ENCODE measurements at places on chromosomes 16 and 17. TPM values are rescaled to one million over a fixed set of nuclear protein-coding genes. Genes with fewer than 3 reads are reported as not detected.

- no peak for DNase-seq
Measured at GRCh38 chr17:72853440-72854415, 238.8 kb downstream of the SLC39A11 start.

DNA sequence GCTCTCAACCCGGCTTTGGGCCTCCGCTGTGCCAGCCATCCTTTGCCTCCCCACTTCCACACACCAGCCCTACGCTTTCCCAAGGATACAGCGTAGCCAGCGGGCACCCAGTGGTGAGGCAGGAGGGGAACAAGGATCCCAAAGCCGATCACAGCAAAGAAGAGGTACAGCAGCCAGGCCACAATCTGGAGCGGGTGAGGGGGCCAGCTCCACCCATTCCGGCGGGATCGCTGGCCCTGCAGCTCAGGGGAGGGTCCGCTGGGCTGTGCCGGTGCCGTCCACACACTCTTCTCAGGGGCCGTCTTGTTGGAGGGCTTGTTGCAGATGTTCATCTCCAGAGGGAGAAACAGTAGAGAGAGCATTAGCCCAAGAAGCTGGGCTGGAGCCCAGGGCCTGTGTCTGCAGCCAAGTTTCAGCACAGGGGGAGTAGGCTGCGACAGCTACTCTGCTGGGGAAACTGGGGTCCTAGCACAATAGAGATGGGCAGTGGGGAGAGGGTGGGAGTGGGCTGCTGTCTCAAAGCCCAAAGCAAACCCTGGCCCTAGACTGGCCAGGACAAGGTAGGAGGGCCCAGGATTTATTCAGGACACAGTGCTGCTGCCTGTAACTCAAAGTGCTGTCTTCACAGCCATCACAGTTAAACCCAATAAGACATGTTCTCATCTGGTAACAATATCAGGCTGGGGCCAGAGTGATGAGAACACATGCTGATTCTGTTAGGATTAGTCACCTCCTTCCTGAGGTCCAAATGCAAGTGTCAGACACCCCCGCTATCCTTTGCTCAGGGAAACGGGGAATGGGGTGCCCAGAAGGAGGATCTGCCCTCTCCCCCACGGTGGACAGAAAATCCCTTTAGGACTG is 9.9 kb downstream of the ZDHHC1 start:
- peak; percentile 80 for DNase-seq

Gene KRTAP4-5
- total RNA-seq: not detected

Gene PDE6G
- total RNA-seq: not detected

- no peak for DNase-seq
Measured at GRCh38 chr16:88886420-88886844, 20.0 kb upstream of the PABPN1L start.

DNA sequence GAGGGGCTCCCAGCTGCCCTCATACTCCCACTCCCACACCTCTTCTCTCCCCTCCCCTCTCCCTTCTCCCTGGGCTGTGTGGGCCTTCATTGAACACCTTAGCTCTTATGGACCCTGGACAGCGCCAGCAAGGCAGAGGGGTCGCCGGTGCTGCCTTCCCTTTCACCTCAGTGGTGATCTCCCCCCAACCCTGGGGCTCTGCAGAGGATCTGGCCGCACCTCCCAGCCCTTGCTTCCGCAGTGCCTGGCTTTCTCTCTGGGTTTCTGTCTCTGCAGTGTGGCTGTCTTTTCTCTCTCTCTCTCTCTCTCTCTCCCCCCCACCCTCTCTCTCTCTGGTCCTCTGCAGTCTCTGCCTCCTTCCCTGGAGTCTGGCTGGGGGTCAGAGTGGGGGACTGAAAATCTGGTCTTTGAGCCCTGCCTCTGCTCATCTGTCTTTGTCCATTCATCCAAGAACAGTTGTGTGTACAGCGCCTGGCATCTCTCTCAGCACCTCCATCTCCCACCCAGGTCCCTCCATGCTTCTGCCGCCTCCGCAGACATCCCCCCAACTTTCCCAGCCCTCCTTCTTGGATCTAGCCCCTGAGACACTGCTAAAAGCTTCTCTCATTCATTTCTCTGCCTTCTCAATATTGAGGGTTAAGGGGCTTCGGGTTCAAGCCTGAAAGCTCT is 1.1 kb downstream of the SEZ6L2 start:
- no peak for DNase-seq

DNA sequence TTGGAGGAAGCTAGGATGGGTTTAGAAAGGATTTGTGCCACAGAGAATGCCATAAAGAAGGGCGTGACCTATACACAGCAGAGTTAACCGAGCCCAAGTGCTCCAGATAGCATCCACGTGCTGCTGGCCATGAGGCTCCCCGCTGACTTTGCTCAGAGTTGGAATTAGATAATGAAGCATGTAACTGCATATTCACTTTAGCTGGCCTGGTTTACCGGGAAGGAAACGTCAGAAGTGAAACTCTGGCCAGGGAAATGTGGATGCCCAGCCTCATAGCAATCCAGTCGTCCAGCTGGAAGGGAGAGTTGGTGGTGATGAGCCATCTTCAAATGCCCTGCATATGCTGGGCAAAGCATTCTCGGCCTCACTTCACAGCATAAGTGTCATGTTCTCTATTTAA is 6.1 kb downstream of the KRT35 start:
- no peak for DNase-seq

- DNase-seq: no peak
Measured at GRCh38 chr17:80702315-80703141, 157.9 kb downstream of the RPTOR start.

DNA sequence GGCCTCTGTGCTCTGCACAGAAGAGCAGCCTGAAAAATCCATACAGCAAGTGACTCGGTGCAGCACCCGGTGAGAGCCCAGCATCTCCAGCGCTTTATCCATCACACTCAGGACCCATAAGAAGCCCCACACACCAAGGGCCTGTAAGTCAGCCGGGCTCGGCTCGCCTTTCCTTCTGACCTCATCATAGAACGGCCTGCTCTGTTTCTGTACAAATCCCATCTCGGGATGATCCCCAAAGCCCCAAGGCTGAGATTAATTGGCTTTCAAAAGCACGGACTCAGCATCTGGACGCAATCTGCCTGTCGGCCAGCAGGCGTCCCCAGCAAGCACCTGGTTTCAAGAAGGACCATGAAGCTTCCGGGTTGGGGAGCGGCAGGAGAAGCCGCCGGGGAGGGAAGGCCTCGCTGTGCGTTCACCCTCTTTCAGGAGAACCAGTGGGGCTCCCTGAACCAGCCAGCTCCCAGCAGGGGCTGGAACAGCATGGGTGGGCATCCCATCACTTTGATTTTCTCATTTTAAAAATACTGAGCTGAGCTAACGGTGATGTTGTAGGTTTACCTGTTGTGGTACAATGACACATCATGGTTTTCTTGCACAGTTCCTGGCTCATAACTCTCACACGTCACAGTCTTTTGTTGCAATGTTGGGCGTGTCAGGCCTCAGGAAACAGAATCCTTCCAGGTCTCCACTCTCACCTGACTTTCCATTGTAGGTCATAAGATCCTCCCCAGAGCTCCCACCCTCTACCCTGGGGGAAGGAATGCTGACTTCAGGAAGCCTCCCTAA is 6.7 kb downstream of the CCDC57 start:
- DNase-seq: peak; percentile 93

DNA sequence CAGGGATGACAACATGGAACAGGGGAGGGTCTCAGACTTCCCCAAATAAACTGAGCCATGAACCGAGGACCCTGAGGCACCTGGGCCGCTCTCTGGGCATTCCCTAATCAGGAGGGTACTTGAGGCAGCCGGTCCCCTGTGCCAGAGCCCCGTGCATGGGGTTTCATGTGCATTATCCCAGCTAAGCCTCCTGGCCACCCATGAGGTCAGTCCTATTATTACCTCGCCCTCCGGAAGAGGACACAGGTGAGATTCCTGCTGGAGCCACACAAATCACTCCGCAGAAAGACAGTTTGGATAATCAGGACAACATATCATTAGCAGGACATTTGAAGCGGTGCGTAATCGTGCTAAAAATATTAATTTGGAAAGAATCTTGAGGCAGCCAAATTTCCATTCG is 274.0 kb downstream of the PARN start:
- no peak for DNase-seq

Gene KAT7
- 34.9 TPM for total RNA-seq

Gene KRT17
- total RNA-seq: 1.2 TPM

Gene PMFBP1
- total RNA-seq: 0.33 TPM

Gene TSR3
- 106 TPM for total RNA-seq

Gene DERL2
- 14.3 TPM for total RNA-seq

- DNase-seq: no peak
Measured at GRCh38 chr17:68943123-68943811, 11.9 kb downstream of the ABCA8 start.

- DNase-seq: no peak
Measured at GRCh38 chr16:77090062-77090461, 100.9 kb upstream of the MON1B start.

- DNase-seq: no peak
Measured at GRCh38 chr17:29677824-29678223, 55.1 kb upstream of the CORO6 start.

Gene NTN1
- 17.2 TPM for total RNA-seq

Gene CRYBA1
- not detected for total RNA-seq

DNA sequence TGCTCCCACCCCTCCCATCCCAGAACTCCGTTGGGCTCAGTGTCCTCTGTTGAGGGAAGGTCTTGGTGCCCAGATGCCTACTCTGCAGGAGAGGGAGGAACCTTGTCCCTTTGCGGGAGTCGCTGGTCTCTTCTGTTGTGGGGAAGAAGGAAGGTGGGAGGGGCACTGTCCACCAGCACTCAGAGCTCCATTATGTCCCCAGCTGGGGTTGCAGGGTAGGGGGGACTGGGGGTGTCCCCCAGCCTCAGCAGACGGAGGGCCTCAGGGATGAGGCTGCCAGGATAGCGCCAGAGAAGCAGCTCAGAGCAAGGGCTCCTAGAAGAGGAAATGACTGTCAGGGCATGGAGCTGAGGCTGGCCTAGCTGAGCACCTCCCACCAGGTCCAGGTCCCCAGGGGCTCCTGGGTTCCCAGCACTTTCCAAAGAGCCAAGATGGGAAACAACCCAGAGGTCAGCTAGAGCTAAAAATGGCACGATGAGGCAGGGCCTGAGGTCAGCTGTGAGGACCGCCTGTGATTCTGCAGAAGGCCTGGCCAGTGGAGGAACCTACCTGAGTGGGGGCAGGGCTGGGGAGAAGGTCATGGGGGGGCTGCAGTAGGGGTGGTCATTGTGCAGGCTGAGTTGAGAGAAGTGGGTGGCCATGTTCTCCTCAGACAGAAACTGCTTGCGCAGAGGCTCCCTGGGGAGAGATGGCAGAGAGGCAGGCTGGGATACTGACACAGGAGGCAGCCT is 893 bp downstream of the HCFC1R1 start:
- no peak for DNase-seq

GRCh38 chr16:68375801-68376536 is 65.2 kb downstream of the PRMT7 start:
- DNase-seq: no peak

DNA sequence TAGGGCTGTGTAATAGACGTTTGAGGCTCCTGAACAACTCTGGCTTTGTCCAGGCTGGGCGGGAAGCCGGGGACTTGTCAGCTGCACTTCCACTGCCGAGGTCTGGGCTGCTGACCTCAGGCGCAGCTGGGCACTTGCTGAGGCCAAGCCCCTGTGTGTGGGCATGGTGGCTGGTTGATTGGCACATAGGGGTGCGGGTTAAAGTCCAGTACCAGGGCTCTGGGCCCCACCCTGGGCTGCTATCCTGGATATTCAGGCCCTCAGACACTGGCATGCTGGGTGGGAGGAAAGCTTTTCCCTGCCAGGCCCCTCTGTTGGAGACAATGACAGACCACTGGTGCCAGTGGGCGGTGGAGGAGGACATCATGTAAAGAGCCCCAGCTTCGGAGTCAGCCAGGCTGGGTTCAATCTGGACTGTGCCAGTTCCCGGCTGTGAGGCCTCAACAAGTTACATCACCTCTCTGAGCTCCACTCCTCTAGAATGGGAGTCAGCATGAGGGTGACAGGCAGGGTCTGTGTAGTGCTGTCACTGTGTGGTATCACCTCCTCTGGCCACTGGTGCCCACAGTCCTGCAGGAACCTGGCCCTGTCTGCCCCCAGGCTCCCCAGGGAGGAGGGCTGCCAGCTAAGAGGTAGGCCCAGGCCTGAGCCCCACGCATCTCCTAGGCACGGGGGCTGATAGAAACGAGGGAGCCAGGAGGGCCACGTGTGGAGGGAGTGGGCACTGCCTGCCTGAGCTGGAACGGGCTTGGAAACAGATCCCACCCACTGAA is 42.5 kb downstream of the PSME3IP1 start:
- DNase-seq: peak; percentile 64

Gene ZSCAN10
- not detected for total RNA-seq

Gene SLC25A11
- total RNA-seq: 48.1 TPM

Data from sigmoid colon (tissue), 7 donors.